NCI-H774 (cell line): ENCODE measurements at places on chromosomes 2 and 18.

DNA sequence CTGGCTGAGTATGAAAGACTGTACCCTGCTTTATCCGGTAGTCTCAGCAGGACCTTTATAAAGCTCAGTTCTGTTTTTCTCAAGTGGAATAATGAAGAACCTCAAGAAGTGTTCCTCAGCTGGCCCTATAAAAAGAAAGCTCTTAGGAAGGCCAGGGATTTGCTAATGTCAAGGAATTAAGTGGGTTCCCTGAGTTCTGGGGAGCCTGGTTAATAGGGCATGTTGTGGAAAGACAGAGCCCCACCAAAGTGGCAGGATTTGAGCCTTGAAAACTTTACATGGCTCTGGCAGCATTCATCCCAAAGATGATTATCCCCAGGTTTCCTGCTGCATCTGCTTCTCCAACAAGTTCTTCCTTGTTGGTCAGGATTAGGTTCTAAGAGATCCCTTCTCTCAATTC is 6.9 kb upstream of the DYSF start:
- DNase-seq = no peak

- no peak for DNase-seq
Observed at GRCh38 chr2:37417321-37417720, 72.9 kb downstream of the QPCT start.

GRCh38 chr2:11534746-11535484 is 1.1 kb downstream of the GREB1 start:
- no peak for DNase-seq

DNA sequence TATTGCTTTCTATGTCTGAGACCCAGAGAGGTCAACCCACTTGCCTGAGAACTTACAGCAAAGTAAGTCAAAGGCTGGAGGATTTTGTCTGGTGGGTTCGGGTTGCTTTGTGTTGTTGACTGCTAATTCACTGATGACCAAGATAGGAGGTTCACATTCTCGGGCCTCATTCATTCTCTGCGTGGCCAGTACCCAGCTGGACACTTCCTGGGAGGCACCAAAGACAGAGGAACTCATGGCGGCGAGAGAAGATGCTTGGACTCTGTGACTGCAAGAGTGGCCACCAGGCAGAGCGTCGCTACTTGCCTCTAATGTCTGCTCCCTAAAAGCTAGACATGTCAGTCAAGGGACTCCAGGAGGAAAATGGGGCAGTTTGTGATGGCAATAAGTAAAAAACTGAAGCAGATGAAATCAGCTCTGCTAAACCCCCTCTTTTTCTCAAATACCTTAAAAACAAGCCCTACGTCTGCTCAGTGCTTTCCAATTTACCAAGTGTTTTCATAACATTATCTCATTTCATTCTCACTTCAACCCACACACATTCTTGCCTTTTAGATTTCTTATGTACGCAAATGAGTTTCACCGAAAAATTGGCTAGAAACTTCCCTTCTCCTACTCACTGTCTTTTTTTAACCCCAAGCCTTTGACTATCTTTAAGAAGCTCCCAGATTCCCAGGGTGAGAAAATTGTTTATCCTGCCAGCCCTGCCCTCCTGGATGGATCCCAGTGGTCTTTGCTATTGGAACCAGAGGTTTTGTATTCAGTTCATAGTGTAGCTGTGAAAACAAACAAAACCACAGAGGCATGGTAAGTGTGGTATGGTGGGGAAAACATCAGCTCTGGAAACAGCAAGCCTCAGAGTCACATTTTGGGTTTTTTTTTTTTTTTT is 4.9 kb upstream of the LBH start:
- DNase-seq = no peak

GRCh38 chr18:79975985-79976680 is 11.7 kb downstream of the HSBP1L1 start:
- DNase-seq = no peak

GRCh38 chr2:156517419-156517818 is 81.2 kb downstream of the GPD2 start:
- no peak for DNase-seq

- DNase-seq = no peak
Observed at GRCh38 chr2:172711110-172711509, 24.5 kb upstream of the RAPGEF4 start.

- DNase-seq = no peak
Observed at GRCh38 chr2:32702303-32703064, 74.6 kb downstream of the TTC27 start.

- DNase-seq = no peak
Observed at GRCh38 chr2:30975156-30975555, 163.1 kb downstream of the GALNT14 start.

DNA sequence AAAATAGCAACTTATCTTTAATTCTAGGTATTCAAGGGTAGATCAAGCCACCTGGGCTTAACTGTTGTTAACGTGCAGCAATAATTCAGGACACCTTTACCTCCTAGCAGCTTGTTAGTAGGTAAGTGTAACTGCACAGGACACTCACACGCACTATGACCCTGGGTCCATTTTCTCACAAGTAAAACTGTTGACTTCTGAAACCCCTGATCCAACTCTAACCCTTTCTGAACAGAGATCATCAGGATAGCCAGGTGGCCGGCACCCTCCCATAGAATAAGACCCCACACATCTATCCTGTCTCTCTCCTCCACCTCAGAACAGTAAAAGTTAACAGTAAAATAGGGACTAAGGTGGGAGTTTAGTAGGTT is 610 bp downstream of the SPC25 start:
- no peak for DNase-seq

- no peak for DNase-seq
Observed at GRCh38 chr2:75533135-75533534, 27.6 kb downstream of the EVA1A start.

- DNase-seq = no peak
Observed at GRCh38 chr2:230949966-230950873, 25.2 kb upstream of the GPR55 start.

DNA sequence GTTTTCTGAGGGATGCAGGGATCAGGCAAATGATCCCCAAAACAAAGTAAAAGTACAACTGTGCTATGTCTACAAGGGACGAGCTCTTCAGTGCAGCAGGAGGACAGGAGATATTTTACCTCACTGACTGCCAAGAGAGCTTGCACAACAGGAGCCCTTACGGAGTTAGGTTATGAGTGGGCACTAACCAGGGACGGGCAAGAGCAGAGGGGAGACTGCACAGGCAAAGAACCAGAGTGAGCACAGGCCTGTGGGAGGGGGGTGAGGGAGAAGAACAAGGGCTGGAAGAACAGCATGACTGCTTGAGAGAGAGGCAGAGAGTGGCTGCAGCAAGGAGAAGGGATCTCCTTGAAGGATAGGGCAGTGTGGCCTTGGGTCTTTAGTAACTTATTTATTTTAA is 101.1 kb upstream of the PID1 start:
- no peak for DNase-seq

DNA sequence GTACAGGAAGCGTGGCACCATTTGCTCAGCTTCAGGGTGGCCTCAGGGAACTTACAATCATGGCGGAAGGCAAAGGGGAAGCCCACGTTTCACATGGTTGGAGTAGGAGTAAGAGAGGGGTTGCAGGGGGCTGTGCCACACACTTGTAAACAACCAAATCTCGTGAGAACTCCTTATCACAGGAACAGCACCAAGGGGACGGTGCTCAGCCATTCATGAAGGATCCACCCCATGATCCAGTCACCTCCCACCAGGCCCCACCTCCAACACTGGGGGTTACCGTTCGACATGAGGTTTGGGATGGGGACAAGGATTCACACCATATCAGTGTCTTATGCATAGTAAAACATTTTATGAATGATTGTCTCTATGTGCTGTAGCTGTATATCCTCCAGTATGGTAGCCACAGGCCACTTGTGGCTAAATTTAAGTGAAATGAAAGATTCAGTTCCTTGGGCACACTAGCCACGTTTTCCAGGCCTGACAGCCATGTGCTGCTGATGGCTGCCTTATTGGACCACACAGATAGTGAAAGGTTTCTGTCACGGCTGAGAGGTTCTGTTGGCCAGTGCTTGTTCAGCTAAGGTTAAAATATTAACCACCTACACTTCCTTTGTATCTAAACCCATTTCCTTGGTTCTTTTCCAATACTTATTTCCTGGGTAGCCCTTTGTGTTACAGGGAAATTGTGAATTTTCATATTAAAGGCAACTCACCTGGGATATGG is 77.3 kb downstream of the AGAP1 start:
- DNase-seq = no peak

- DNase-seq = no peak
Observed at GRCh38 chr2:128313091-128313836, 5.4 kb downstream of the HS6ST1 start.

GRCh38 chr2:873027-873426 is 77.6 kb upstream of the SNTG2 start:
- DNase-seq = no peak

DNA sequence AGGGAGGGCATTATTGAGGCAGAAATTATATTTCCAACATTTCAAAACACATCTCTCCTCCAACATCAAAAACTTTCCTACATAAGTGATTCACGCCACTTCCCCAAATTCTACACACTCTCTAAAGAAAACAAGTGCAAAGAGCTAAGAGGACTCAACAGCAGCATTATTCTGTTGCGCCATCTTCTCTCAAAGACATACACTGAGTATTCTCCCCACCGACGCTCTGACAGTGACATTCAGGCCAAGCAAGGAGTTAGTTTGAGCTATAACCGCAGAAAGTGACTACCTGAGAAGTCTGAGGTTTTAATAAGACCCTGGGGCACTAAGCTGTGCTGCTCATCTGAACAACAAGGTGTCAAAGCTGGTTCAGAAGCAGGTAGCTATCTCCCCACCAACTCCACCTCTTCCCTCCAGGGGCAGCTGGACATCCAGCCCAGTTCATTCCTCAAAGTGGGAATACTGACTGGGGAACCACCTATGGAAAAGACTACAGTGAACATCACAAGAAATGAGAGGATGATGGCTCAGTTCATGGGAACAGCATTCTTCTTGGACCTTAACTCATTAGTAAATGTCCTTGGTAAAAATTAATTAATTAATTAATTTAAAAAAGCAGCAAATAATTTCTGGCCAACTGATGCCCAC is 309.5 kb upstream of the CCDC68 start:
- no peak for DNase-seq

DNA sequence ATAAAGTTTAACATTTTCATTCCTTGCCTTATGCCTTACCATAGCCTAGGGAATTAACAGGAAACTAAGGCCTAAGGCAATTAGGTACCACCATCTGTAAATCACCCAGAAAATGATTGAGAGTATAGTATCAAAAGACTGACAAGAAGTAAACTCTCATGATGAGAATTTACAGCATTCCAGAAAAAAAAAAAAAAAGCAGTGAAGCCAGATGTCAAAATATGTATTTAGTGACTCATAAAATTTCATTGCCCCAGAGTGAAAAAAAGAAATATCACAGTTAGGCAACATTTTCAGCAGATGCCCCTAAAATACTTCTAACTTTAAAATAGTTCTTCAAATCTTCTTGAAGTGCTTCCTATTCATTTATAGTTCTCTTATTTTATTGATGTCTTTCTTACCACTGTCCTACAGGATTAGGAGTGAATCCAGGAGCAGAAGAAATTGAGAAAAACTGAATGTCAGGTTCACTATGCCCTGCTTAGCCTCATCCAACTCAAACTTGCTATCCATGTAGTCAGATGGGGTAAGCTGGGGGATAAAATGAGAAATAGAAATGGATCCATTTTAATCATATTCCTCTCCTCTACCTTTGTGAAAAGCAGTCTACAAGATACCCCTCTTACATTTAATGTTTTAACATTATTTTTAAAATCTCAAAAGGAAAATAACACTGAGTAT is 57.3 kb upstream of the TANK start:
- no peak for DNase-seq

DNA sequence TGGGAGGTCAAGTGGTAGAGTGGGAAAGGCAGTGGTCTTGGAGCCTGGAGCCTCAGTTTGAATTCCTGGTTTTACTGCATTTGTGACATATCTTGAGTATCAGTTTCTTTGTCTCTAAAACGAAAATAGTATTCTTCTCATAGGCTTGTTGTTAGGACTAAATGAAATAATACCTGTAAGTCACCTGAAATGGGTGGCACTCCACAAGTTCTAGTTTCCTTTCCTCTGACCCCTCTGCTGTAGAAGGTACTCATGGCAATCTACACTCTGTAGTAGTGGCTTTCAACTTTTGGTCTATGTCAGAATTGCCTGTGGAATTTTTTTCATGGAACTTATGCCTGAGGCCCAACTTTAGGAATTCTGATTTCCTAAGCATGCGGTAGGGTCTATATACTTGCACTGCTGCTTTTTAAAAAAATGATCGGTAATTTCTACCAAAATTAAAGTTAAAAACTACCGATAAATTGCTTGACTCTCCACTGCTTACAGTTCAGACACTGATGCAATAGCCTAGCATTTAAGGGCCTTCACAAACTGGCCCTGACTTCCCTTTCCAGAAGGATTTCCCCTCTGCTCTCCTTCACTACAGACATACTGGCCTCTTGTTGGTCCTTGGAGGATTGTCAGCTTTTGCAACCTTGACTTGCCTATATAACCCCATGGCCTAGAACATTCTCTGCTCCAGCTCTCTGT is 47.2 kb downstream of the PLEK start:
- DNase-seq = no peak

GRCh38 chr18:56647071-56647470 is 4.1 kb upstream of the WDR7 start:
- no peak for DNase-seq

- no peak for DNase-seq
Observed at GRCh38 chr2:209209943-209210342, 213.9 kb upstream of the MAP2 start.

GRCh38 chr2:177338177-177338721 is 54.3 kb upstream of the AGPS start:
- no peak for DNase-seq

- DNase-seq = no peak
Observed at GRCh38 chr2:45203400-45203799, 194.1 kb upstream of the SIX2 start.

DNA sequence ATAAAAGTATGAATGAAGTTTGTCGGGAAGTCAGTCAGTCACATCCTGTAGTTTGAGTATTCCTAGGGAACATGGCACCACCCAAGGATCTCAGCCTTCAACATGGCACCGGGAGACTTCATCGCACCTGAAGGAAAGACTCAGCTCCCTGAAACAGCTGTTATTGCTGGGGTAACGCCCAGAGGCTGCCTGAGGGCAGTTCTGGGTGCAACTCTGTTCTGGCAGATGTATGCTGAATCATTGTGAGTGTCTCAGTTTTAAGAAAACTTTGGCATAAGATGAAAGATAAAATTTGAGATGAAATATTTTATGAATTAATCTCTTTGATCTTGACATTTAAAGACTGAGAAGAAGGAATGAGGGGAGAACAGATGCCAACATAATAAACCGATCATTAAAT is 49.9 kb upstream of the SERPINB2 start:
- no peak for DNase-seq

DNA sequence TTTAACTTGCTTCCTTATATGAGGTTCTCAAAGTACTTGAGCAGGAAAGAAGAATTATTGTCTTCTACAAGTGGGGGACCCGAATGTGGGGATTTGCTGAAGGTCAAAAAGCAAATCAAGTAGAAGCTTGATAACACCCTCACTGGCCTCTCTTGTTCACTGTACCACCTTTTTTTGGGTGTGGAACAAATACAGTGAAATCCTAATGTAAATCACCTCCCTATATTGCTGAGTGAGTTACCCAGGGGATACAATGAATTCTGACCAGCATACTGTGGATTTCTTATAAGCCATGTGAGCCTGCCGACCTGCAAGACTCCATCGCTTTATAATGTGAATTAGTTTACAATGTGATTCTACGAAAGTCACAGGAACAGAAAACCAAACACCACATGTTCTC is 66.5 kb downstream of the DOCK10 start:
- no peak for DNase-seq
